ENCODE measurements at places on chromosomes 1 and 21.

- DNase-seq: peak; percentile 65
Observed at GRCh38 chr1:205210756-205211168, 740 bp downstream of the DSTYK start.

DNA sequence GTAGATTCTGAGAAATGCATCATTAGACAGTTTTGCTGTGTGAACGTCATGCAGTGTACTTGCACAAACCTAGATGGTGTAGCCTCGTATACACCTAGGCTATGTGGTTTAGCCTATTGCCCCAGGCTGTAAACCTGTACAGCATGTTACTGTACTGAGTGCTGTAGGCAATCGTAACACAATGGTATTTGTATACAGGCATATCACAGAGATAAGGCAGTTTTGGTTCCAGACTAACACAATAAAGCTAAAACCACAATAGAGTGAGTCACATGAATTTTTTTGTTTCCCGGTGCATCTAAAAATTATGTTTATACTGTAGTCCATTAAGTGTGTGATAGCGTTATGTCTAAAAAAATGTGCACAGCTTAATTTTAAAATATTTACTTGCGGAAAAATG is 6.9 kb downstream of the IL10RB start:
- DNase-seq: no peak

GRCh38 chr1:184433956-184434502 is 47.2 kb downstream of the C1orf21 start:
- no peak for DNase-seq

GRCh38 chr1:244163861-244164510 is 112.9 kb downstream of the ZBTB18 start:
- DNase-seq: no peak

- DNase-seq: no peak
Observed at GRCh38 chr1:63601463-63601862, 8.3 kb downstream of the PGM1 start.

GRCh38 chr21:41957991-41958766 is 4.4 kb upstream of the C2CD2 start:
- no peak for DNase-seq

DNA sequence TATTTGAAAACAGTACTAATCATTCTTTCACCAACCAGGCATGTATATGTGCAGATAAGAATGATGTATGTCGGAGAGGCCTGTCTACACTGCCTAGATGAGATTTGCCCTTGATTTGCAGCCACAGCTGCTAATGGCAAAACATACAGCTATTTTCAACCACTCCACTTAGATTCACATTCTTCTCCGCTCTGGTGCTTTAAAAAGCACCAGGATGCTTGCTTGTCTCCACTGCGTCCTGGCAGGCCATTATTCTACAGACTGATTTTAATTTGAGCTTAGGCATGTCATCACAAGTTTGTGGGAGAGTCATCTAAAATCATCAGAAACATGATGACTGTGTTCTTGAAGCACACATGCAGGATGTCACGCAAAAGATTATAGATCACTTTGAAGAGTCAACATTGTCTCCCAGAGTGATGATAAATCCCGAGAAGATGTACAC is 119.0 kb upstream of the NRIP1 start:
- no peak for DNase-seq

GRCh38 chr1:50858761-50859160 is 101.3 kb downstream of the FAF1 start:
- DNase-seq: no peak

- DNase-seq: no peak
Observed at GRCh38 chr1:207937204-207937603, 26.3 kb upstream of the CD34 start.

DNA sequence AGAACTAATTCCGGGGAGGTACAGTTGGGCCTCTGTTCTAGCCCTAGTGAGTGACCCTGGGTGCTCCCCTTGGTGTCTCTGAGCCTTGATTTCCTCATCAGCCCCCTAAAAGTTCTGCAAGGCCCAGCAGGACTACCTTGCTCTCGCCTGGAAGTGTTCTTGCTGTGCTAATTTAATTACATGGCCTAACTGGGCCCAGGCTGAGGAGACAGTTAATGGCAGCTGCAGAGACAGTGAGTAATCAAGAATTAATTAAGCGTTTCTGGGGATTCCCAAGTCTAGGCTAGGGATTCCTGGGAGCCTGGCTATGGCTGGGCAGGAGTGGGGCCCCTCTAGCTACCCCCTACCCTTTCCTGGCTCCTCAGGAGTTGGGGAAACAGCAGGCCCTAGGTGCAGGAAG is 24.7 kb upstream of the DMBX1 start:
- DNase-seq: no peak

DNA sequence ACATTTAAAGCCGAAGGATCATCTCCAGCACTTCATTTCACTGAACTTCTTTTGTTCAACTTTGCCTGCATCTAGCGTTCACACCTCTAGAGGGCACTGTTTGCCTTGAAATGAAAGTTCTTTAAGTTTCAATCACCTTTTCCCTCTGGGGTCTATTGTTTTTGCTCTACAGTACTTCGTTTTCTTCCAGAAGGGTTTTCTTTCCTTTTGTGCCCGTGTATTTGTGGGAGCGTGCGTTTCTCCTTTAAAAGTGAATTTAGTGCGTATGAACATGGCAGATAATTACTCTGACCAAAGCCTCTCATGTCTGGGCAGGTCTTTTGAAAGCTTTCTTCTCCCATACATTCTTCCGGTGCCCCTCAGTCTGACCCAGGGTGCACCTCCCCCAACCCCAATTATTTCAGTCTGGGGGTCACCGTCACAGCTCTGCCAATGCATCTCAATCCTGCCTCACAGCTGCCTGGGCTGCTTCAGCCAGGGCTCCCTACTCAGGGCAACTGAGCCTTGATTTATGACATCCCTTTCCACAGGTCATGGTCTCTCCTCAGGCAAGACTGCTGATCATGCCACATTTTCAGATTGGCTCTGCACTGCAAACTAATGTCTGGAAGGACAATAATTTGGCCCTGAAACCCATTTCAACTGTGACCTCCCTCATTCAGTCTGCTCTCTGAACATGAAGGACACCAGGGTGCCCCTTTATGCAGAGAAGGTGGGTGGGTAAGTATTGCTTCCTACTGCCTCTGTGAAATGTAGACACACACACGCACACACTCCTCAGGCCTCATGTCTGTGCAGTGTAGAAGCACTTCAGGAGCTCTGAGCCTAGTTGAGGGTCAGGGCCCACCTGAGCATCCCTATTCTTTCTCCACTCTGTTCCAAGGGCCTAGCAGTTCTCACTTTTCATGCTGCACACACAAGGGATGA is 88.6 kb downstream of the NUF2 start:
- DNase-seq: no peak

GRCh38 chr1:197307551-197307950 is 39.5 kb downstream of the CRB1 start:
- no peak for DNase-seq

- DNase-seq: no peak
Observed at GRCh38 chr21:35366394-35367080, 317.4 kb upstream of the RUNX1 start.

DNA sequence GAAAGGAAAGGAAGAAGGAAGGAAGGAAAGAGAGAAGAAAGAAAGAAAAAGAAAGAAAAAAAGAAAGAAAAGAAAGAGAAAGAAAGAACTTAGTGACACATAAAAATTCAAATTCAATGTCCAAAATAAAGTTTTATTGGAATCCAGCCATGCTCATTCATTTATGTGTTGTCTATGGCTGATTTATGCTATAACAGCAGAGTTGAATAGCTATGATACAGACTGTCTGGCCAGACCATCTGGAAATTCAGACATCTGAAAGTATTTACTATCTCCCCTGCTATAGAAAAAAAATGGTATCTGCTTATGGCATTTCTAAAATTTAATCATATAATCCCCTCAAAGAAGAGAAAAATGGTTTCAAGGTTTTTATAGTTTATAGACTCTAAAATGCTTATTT is 79.4 kb upstream of the RRP15 start:
- no peak for DNase-seq

- no peak for DNase-seq
Observed at GRCh38 chr1:38120552-38121230, 74.1 kb upstream of the POU3F1 start.

DNA sequence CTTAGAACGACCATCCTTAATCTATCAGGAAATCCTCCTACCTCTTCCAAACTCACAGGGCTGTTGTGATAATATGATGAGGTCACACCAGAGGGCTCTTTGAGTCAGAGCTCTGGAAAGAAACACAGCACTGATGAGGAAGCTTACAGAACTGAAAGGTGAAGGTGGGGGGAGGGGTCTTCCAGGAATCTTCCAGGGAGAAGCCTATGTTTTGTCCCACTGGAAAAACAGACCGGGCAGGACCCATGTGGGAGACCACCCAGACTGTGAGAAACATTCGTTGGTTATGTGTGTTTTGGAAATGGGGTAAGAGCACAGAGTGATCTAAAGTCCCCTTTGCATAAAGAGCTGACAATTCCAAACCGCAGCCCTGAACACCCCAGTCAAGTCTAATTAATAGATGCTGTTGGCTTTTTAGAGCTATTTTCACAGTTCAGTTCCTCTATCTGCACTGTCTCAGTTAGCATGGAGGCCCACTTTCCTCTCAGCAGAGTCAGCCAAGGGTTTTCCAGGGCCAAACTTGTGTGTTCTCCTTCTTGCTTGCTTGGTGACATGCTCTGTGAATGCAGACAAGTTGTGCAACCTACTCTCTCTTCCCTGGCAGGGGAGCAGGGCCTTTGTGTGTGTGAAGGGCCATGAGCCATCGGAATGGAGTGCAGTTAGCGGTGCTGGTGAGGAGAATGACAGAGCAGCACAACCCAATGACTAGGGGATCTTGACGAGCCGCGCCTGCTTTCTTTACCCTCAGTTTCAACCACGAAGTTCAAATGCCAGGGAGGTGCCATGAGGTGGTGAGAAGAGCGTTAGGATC is 12.3 kb downstream of the PHLDA3 start:
- DNase-seq: no peak

DNA sequence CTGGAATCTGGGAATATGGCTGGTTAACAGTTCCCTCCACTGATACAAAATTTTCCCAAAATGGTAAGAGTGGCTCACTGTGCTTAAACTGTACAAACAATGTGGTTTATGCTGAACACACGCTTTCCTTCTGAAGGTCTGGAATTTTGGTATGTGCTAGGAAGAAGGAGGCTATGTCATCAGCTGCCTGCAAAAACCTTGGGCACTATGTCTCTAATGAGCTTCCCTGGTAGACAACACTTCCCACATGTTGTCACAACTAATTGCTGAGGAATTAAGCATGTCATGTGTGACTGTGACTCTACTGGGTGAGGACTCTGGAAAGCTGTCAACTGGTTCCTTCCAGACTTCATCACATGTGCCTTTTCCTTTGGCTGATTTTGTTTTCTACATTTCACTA is 29.2 kb downstream of the IPP start:
- no peak for DNase-seq

- DNase-seq: no peak
Observed at GRCh38 chr1:109816175-109816811, 52.6 kb upstream of the EPS8L3 start.

DNA sequence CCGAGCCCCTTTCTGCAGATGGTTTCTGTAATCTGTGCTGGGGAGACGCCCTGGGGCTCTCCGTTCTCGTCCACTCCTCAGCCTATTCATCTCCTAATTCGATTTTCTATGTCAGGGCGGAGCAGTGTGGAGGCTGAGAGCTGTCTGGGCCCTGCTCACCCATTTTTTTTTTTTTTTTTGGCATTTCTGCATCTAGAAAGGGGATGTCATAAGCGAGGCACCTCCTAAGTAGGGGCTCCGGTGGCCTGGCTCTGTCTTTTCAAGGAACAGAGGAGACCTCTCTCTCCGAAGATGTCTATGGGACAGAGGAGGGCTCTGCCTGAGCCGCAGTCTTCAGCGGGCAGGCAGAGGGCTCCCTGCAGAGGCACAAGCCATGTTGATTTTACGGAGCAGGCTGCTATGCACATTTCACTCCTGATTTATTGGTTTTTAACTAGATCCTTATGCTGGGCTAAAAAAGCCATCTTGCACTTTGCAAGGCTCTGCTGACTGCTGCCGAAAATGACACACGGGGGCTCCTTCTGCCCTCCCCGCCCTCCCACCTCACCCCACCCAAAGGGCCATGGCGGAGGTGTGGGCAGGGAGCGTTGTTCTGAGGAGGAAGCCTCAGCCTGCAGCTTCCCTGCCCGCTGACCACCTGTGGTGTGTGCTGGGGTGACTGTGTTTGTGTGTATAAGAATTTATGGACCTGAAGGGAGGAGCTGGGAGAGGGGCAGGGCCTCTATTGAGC is 71.0 kb downstream of the FOXD2 start:
- no peak for DNase-seq

GRCh38 chr1:212070720-212071302 is 35.3 kb downstream of the DTL start:
- no peak for DNase-seq

DNA sequence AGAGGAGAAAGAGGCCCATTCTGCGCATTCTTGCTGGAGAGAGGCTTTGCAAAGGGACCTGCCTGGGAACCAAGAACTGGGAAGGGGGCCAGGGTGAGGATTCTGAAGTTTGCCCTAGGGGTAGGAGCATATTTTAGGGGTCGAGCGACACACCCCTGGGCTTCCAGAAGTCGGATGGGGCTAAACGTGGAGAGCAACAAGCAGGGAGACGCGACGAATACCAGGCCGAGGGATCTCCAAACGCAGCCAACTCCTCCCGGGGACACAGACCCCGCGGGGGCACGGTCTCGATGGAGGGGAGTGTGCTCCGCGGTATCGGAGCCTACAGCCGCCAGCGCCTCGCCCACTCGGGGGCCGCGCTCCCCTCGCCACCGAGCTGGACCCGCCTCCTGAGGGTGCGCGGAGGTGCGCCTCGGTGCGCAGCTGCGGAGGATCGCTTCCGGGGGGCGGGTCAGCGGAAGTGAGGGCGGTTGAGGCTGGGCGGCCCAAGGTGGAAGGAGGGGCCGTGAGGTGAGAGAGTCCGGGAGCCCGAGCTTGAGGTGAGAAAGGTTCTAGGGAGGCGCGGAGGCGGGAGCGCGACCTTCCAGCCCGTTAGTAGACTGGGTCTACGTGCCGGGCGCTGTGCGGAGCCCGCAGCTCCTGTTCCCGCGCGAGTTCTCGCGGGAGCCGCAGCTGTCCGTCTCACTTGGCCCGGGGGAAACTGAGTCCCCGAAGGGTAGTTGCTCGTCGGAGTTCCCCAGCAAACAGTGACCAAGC is at the start of gene MTFR1L:
Gene MTFR1L (plus strand): TSS at position 464 of the 756 bp plus-strand sequence. CDS start 3,151 bp downstream, outside the sequence.
- peak; percentile 94 for DNase-seq

- DNase-seq: no peak
Observed at GRCh38 chr1:88324899-88325298, 359.2 kb upstream of the PKN2 start.

GRCh38 chr21:37266515-37267221 is 466 bp downstream of the VPS26C start:
- no peak for DNase-seq

- DNase-seq: no peak
Observed at GRCh38 chr1:218785928-218786327, 387.8 kb upstream of the LYPLAL1 start.

- peak; percentile 91 for DNase-seq
Observed at GRCh38 chr1:169106095-169106920, at the start of gene ATP1B1. Gene ATP1B1, plus strand, starts transcription at chr1:169106690. Its CDS starts 140 bp downstream, at chr1:169106830.

GRCh38 chr21:39616211-39616772 is 3.6 kb downstream of the B3GALT5 start:
- DNase-seq: no peak

Data from activated naive CD4-positive, alpha-beta T cell treated with anti-CD3 and anti-CD28 coated beads, Interleukin-2, amount 50 U/mL, for 72 hours (primary cell).